ENCODE measurements at places on chromosomes 5 and 9.

DNA sequence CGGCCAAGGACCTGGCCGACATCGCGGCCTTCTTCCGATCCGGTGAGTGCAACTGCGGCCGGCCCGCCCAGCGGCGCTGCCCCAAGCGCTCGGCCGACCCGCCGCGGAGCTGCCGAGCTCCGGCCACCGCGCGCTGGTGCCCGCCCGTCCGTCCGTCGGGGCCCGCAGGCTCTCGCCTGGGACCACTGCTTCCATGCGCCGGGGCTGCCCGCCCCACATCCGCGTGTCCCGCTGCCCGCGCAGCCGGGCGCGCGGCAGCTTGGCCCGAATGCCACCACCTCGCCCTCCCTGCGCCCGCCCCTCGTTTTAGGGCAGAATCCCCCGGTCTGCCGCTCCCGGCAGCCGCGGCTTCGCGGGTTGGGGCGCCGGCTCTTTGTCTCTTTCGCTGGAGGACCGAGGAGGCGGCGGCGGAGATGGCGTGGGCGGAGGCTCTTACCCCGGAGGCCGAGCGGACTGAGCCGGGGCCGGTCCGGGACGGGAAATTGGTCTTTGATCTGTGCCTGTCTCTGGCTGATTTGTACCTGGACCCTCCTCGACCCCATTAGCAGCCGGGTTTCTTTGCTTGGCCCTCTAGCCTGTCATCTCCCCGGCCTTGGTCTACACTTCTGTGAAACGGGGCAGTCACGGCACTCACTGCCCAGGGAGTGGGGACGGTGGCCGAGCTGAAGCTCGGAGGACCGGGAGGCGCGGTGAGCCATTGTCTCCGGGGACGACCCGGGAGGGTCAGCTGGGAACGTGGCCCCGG is 871 bp downstream of the TRIO start:
- DNase-seq, result no peak

- no peak for DNase-seq
These were observed 1.1 kb upstream of the GPX3 start for GRCh38 chr5:151019331-151019730.

DNA sequence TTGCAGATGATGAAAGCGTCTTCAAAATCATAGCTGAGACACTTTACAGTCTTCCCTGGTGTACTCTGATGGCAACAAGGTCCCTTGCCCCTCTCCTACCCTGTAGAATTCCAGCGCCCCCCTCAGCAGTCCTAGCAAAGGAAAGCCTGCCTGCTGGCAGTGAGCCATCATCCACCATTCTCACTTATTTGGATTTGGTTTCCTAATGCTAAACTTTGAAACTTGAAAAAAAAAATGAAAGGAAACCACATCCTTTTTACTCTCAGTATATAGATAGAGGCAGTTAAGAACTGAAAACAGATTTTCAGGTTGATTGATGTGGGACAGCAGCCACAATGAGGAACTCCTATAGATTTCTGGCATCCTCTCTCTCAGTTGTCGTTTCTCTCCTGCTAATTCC is at the start of gene GZMA:
GZMA (plus strand) TSS at position 299 of the 400 bp plus-strand sequence; CDS start at position 336, 37 bp downstream.
- no peak for DNase-seq

DNA sequence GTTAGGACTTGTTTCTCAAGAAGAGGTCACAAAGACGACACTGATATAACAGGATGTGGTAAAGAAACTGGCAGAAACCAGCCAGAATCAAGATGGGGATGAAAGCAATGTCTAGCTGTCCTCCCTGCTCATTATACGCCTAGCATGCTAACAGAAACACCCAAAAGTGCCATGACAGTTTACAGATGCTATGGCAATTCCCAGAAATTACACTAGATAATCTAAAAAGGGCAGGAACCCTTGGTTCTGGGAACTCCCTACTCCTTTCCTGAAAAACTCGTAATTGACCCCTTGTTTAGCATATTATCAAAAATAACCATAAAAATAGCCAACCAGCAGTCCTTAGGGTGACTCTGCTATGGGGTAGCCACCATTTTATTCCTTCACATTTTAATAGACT is 10.9 kb upstream of the MRPS30 start:
- no peak for DNase-seq

GRCh38 chr5:126430631-126431030 is 7.4 kb downstream of the GRAMD2B start:
- DNase-seq, result no peak

DNA sequence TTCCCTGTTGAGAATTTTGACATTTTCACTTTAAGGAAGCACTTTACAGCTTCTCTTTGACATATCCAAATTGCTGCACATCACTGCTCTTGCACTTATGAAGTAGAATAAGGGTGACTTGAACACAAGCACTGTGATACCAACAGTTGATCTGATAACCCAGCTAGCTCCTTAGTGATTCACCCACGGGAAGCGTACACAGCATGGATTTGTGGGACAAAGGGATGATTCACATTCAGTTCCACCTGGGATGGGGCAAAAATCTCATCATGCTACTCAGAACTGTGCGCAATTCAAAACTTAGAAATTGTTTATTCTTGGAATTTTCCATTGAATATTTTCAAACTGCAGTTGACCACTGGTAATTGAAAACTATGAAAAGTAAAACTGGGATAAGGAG is 1565.5 kb upstream of the CDH9 start:
- DNase-seq, result no peak

GRCh38 chr5:172007175-172008110 is 1.0 kb upstream of the FBXW11 start:
- DNase-seq, result no peak

- DNase-seq, result no peak
These were observed 22.6 kb upstream of the SLC6A19 start for GRCh38 chr5:1178529-1179382.

DNA sequence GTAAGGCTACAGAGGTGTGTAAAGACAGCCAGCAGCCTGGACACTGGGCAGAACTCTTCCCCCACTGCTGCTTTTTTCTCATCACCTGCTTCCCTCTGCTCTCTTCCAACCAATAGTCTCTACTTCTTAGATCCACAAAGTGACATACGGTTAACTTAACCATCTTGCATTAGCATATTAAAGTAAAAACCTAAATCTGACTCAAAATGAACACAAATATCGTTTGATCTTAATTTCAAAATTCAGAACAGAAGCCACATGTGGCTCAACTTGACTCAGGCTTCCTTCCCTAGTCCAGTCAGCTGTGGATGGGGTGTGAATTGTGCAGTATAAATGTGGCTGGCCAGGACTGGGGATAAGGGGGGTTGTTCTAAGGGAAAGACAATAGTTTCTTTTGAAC is 114.3 kb downstream of the STARD4 start:
- DNase-seq, result no peak

DNA sequence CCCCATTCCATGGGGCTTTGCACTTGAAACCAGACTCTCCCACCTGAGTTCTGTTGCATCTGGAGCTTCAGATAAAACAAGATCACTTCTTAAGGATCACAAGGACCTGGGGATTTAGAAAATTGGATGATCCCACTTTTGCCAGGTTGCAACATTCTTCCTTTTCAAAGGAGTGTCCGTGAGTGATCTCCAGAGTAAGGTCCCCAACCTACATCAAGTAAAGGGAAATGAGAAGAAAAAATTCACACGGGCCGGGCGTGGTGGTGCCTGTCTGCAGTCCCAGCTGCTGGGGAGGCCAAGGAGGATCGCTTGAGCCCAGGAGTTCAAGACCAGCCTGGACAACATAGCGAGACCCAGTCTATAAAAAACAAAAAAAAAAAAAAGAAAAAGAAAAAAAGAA is 41.2 kb upstream of the COL5A1 start:
- no peak for DNase-seq

DNA sequence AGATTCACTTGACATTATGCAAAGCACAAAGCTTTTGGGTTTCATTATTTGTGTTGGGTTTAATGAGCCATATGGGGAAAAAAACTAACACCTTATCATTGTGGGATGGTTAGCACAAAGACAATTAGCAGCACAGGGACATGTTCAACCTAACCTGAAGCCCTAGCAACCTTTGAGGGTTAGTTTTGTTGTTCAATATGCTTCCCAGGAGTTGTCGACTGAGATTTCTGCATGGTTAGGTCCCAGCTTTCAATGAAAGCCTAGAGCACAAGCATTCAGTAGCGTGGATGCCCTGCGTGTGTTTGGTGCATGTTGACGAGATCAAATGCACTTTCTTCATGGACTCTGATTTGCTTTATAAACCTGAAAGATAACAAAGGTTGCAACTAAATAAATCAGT is 565.2 kb upstream of the TLE4 start:
- DNase-seq, result no peak

DNA sequence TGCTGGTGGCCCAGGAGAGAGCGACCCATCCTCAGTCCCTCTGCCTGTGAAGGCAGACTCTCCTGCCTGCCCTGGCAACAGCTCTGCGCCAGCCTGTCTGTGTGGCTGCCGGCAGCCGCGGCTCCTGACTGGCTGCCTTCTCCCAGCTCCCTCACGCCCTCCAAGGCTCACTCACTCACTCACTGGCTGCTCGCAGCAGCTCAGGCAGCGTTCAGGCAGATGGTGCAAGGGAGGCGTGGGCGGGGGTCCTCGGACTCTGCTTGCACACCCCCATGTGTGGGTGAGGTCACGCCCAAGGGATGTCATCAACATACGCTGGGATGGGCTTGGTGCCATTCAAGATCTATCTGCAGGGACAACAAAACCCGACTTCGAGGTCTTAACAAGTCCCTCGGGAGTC is 66.7 kb downstream of the DAB2IP start:
- peak; percentile 57 for DNase-seq

DNA sequence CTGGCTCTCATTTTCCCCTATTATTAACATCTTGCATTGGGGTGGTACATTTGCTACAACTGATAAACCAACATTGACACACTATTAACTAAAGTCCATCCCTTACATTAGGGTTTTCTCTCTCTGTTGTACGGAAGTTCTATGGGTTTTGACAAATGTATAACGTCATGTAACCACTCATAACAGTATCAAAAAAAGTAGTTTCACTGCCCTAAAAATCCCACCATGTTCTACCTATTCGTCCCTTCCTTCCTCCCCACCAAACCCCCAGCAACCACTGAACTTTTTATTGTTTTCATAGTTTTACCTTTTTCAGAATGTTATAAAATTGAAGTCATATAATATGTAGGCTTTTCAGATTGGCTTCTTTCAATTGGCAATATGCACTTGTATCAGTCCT is 40.1 kb downstream of the MLLT3 start:
- no peak for DNase-seq

DNA sequence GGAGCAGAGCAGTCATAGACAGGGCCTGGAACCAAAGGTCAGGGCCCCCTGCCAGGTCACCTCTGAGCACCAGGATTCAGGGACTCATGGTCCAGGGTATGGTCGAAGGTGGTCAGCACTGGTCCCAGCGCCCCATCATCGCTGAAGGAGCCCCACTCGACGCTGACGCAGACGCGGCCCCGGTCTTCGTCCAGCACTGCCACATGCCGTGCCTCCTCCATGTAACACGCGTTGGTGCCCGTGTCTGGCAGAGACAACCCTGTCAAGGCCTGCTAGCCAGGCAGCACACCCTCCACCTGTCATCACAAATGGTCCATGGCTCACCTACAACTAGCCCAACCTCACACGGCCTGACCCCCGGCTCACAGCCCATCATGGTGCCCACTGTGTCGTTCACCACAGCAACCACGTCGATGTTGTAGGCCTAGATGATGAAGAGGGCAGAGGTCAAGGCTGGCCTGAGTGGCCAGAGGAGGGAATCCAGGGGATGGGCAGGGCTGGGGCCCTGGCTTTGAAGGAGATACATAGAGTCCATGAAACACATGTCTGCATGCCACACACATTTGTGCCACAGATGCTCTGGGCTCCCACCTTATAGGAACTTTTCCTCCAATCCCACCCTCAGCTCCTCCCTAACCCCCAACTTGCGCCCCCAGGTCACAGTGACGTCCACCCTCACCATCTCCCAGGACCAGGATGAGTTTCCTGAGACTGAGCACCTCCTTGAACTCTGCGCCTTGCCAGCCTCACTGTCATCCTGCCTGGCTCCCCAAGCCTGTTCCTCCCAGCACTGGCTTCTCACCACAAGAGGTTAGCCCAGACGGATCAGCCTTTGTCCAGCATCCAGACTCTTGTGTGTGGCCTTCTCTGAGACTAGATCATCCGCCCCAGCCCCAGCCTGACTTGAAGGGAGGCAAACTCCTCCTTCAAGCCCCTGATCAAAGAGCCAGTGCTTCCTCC is 9.5 kb downstream of the HK3 start:
- DNase-seq, result no peak

DNA sequence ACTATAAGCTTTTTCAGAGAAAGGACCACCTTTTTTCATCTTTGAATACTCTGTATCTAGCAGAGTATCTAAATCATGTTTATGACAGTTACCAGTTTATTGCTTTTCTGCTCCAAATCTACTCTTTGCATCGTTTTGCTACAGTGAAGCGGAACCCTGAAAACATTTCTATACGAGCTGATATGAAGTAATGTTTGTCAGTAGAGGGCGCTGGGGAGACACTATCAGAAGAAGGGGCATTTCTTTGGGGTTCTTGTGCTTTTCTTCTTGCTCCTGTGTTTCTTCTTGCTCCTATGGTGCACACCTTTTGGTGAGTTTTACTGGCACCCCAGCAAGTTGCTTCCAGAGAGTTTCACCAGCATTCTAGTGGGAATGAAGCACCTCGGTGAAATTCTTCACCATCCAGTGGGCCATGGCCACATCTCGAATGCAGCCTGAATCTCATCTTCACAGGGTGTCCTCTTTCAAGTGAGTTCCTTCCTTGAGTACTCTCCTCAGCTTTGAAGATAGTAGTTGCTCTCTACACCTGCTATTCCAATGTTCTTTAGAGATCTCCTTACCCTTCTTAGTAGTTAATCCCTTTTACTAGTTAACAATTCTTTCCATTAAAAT is 98.4 kb downstream of the FGF1 start:
- DNase-seq, result no peak

DNA sequence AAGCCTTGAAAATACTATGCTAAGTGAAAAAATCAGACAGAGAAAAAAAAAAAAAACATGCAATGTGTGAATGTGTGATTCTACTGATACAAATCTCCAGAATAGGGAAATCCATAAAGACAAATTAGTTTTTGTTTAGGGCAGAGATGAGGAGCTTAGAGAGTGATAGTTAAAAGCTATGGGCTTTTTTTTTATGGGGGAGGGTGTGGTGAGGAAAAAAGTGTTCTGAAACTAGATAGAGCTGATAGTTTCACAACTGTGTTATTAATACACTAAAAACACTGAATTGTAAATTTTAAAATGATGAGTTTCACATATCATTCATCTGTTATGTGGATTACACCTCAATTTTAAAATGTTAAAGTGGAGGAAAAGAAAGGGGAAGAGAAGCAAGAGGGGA is 228.3 kb upstream of the ZNF462 start:
- DNase-seq, result no peak

DNA sequence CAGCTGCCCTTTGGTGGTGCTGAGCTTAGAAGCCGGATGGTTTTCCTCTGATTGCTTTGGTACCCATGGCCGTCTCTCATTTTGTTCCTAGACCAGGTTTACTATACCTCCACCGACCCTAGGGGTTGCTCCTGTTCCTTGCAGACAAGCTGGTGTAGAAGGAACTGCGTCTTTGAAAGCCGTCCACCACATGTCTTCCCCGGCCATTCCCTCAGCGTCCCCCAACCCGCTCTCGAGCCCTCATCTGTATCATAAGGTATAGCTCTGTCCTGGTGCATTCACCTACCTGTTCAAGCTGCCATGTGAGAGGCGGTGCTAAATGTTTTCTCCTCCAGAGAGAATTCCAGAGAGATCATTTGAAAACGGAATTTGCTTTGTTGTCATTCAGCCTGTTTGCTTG is 39.5 kb downstream of the TENT4A start:
- no peak for DNase-seq
